ENCODE measurements at places on chromosomes 4 and X.
A peak's percentile ranks its signal among the peaks of the same experiment; 100 is the strongest.

DNA sequence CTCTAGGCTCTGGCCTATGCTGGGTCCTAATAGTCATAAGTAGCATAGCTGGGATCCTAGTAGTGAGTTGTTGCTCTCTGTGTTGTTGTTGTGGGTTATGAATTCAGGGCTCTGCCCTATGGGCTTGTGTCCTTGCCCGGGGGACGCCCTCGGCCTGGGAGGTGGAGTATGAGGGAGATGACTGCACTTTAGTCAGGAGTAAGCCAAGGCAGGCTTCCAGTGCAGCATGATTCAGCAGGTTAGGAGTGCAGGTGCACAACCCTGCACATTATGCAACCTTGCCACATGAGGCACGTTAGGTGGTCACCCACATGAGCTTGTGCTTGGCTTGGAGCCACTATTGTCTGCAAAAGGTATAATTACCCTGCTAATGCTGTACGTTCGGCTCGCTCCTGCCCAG is 58.4 kb upstream of the CCDC149 start:
- DNase-seq: no peak

DNA sequence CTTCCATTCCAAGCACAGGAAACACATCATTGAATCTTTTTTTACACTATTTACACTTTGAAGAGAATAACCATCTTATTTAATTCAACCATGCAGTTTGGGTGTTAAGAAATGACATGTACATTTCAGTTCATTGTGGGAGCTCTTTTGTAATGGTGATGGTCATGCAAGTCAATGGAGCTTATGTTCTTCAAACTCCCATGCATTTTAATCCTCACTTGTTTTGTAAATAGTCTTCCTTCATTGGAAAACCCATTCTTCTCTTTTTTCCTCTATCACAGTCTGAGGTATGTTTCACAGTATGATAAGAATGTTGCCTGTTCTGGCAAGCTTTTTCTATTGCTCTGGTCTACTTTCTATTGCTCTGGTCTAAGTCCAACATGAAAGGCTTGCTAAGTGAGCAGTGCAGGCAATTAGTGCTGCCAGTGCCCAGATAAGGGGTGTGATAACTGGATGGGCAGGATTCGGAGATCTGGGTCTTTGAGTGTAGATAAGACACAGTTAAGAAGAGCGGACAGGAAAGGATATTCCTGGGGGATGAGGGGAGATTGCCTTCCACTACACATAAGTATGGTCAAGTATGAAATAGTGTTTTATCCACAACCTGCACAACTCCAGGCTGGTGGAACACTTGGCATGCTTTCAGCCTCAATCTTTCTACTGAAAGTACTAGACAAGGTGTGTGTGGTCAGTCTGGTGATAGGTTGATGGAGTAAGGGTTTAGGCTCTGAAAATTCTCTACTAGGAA is 17.1 kb downstream of the AFP start:
- DNase-seq: no peak

DNA sequence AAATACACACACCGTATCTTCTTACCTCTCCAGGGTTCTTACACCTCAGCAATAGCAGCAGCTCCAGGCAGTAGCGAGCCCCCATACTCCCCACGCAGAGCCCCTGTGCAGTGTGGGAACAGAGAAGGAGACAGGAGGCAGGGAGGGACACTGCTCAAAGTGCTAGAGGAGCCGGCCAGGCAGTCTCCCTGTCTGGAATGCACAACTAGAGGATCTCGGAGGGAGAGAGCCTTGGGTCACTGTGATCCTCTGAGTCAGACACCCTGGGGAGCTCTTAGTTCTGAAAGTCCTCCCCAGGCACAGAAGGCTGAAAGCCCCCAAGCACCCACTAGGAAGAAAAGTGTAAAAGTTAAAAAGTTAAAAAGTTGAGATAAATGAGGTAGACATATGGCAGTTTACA is 16.0 kb downstream of the AMELX start:
- DNase-seq: no peak

DNA sequence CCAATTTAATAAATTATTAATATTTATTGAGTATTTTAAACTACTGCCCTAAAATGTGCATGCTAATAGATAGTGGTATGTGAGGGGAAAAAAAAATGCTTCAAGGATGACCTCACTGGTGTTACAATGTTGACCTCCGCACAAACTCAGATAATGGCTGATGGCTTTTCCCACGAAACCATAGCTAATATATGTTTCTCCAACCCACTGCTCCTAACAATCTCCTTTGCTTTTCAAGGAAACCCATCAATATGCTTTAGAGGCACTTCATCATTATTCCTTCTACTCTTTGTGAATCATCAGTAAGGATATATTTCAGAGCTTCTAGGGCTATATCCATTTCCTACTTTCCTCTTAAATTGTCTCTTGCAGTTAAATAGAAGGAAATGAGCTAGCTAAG is 1752.0 kb upstream of the TENM3 start:
- DNase-seq: no peak

- no peak for DNase-seq
Measured at GRCh38 chr4:55183926-55184599, 58.7 kb upstream of the KDR start.

DNA sequence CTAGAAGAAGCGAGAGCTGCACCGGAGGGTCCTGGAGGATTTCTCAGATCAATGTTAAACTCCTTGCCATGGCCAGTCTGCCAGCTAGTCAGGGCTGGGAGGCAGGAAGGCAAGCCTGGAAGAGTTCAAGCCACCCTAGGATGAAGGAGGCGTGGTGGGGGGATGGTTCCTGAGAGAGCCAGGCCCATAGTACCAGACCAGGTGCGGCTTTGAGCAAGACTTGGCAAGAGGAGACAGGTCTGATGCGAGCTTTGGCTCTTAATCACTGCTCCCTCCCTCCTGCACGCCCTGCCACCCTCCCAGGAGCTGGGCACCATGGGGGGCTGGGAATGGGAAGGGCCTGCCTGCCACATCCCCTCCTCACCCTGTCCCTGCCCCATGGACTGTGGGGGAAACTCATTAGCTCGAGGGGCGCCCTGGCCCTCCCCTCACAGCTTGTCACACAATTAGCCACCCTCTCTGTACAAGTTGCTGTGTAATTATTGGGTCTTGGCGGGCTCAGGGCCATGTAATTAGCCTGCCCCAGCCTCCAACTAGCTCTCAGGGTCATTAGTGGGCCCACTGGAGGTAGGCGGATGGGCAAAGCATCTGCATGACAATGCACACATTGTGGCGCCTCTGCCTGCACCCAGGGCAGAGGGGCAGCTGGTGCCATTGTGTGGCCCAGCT is 50.3 kb downstream of the EFNB1 start:
- DNase-seq: no peak

DNA sequence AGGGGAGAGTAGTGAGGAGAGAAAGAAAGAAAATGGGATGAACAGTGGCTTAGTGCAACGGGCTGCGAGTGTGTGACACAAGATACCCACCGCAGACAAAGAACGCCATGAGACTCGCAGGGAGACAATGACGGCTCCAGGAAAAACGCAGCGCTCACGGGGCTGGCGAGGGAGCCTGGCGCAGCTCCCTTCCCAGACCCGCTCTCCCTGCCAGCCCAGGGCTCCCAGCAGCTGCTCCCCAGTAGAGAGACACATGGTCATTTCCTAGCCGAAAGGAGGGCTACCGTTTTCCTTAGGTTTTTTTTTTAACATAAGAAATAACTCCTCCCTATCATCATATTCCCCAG is 149.5 kb downstream of the MAML3 start:
- DNase-seq: peak; percentile 61

- no peak for DNase-seq
Measured at GRCh38 chr4:54625391-54625790, 32.4 kb upstream of the KIT start.

GRCh38 chrX:48617542-48618340 is 20.4 kb downstream of the WDR13 start:
- DNase-seq: no peak

- DNase-seq: no peak
Measured at GRCh38 chr4:112857461-112857860, 192.0 kb upstream of the ANK2 start.
